Mesenteric fat pad (tissue), 1 donor: ENCODE measurements at places on chromosomes 2 and 18.

- DNase-seq, result no peak
Measured at GRCh38 chr2:124065636-124066035, 40.5 kb downstream of the CNTNAP5 start.

- no peak for DNase-seq
Measured at GRCh38 chr2:24832521-24832920, 39.3 kb downstream of the CENPO start.

GRCh38 chr2:144671695-144672455 is 152.0 kb upstream of the ZEB2 start:
- DNase-seq, result no peak

- DNase-seq, result no peak
Measured at GRCh38 chr18:7923105-7923504, 356.0 kb downstream of the PTPRM start.

GRCh38 chr2:73984203-73984921 is at the start of gene TET3:
TSS of gene TET3 (plus strand) at chr2:73984910. CDS start at chr2:73986404, 1,494 bp downstream.
- DNase-seq, result no peak
